ENCODE measurements at places on chromosomes 6 and 20.
A peak's percentile ranks its signal among the peaks of the same experiment; 100 is the strongest.

DNA sequence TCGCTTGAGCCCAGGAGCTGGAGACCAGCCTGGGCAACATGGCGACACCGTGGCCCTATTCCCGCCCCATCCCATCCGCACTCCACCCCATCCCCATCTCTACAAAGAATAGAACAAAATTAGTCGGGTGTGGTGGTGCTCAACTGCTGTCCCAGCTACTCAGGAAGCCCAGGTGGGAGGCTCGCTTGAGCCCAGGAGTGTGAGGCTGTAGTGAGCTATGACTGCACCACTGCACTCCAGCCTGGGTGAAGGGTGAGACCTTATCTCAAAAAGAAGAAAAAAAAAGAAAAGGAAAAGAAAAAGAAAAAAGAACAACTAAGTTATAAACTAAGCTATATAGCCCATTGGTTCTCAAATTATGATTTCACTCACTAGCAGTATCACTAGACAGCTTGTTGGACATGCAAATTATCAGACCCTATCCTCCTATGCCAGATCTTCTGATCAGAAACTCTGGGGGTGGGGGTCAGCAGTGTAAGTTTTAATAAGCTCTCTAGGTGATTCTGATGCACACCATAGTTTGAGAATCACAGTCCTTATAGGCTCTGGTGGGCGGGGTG, 491 bp upstream of the ITCH start:
- DNase-seq, result no peak

- DNase-seq, result no peak
These were observed 64.5 kb downstream of the IPCEF1 start for GRCh38 chr6:154292066-154292465.

DNA sequence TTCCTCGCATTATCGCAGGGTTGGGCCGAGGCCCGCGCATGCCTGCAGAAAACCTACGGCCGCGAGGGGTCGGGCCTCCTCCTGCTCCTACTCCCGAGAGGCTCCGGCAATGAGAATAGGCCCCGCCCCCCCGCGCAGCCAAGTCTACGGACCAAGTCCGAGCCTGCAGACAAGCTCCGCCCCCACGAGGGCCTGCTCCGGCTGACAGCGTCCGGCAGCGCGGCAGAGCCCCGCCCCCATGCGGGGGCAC, 3.1 kb upstream of the GPSM3 start:
- peak; percentile 100 for DNase-seq

GRCh38 chr6:20604159-20604558, 69.9 kb downstream of the CDKAL1 start:
- DNase-seq, result no peak

DNA sequence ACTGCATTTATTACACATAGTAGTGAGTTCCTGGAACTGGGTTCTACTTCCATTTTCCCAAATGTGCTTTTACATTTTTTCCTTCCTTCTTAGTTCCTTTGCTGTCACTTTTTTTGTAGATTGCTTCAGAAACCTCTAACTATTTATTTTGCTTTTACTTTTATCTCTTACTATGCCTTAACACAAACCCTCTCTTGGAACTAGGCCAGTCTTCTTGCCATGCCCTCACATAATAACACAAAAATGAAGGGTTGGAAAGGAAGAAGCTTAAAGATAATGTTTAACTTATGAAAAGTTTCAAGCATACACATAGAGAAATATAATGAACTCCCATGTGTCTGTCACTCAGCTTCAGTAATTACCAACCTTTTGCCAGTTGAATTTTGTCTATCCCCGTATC, 27.1 kb downstream of the TOP1 start:
- DNase-seq, result peak; percentile 55

DNA sequence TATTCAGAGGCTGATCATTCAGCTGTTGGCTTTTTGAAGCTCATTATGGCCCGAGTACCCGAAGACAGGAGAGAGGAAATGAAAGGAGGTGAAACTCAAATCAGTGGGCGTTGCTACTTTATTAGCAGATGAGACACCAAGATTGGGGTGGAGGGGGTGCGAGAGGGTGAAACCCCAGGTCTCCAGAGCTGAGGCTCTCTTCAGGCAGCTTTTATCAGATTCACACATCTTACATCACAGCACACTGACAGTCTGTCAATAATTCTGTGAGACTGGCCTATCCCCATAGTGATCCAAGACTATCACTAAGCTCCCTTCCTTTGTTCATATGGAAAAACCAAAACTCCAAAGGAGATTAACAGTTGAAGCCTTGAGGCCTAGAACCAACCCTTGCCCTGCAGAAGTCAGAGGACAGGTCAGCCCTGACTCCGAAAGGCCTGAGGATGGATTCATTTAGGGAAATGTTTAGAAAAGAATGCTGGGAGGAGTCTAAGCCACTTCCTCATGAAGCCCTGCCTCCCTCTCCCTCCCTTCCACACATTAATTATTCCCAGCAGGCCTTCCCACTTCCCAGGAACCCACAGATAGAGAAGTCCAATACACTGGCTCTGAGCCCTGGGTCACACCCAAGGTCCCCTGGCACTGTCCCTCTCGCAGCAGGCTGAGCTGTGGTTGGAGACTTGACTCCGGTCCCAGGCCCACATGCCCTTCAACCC, 23.2 kb downstream of the TRERF1 start:
- DNase-seq, result no peak

DNA sequence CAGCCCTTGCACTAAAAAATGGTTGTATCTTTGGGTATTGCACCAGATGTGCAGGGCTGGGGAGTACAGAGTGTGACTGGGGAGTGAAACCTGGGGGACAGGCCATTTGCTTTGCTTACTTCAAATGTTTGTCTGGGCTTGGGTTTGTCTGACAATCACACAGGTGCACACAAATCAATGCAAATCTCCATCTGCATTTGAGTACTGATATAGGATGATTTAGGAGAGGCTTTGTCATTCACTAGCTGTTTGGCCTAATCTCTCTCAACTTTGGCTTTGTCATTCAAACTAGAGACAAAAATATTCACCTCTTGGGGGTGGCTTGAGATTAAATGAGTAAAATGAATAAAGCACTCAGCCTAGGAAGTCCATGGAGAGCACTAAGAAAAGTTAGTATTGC, 3.8 kb downstream of the GUCA1A start:
- DNase-seq, result no peak

DNA sequence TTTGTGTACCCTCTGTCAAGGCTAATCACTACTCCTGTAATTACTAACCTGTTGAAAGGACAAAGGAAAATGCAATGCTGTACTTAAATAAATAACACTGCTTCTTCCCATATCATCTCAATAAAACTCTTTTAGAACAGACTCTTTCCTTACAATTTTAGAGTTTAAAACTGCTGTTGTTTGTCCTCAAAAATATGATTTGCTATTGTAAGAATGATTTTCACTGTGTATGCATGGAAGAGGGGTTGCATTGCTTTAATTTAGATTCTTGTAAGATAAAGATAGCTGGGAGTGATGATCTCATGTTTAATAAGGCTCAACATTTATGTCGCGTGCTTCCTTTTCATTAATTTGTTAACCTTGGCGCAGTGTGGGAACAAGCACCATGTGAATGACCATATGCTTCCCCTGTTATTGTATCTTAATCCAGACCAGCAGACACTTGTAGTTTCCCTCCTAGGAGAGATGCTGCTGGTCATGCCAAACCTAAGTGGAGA, 89.8 kb upstream of the ATXN1 start:
- no peak for DNase-seq

Data from adipocyte (in vitro differentiated cells).